Central memory CD8-positive, alpha-beta T cell (primary cell): ENCODE measurements at places on chromosomes 5 and 9.

DNA sequence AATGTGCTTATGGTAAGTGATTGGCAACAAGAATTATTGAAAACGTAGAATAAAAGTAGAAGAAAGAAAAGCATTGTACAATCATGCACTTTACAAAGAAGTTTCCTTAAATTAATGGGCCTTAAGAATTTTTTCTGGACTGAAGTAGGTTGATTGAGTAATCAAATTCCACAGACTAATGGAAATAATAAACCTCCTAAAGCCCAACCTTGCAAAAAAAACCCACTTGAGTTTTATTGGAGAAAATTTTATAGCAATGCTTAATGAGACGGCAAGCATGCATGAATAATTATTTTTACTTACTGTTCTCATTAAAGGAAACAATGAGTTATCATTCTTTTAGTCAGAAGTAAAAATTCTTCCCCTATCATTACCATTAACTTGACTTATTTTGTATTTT is 676.1 kb upstream of the C9orf72 start:
- no peaks in the 10 kb centered on the region for H3K27me3 ChIP-seq
- no peaks in the 10 kb centered on the region for H3K4me1 ChIP-seq
- no peak for DNase-seq
- H3K27ac ChIP-seq: no peak overlapping the region
- no peak overlapping the region for H3K4me3 ChIP-seq

DNA sequence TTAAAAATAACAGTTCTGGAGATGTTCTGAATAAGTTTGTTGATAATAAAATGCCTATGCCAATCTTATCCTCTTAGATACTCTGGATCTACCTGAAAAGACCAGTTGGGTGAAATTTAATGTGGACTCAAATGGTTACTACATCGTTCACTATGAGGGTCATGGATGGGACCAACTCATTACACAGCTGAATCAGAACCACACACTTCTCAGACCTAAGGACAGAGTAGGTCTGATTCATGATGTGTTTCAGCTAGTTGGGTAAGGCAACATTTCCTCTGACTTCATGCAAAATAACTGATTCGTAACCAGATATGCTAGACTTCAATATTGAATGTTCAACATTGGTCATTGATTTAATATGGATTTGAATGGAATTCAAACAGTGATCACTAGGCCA is 27.0 kb downstream of the ERAP2 start:
- no peak overlapping the region for H3K4me3 ChIP-seq
- peaks cover 69% of the 10 kb centered on the region for H3K36me3 ChIP-seq
- no peaks in the 10 kb centered on the region for H3K27me3 ChIP-seq
- H3K27ac ChIP-seq: no peak overlapping the region
- peaks cover 17% of the 10 kb centered on the region for H3K4me1 ChIP-seq

DNA sequence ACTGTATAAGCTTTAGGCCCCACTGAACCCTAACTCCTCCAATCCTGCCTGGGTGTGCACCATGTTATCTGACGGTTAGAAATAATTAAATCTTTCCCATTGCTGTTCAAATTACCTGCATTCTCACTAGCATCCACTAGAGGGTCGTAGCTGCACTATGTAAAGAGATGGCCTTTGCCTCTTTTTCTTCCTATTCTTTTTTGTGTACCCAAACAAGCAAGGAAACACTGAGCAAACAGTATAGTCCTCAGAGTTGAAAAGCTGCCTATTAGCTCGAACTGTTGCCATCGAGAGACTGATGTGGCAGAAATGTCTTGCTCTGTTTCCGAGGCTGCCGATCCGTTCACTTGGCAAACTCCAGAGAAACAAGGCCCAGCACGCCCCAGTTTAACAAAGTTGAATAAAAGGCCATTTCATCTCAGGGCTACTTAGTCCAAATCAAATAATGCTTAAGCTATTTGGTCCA is 163.8 kb upstream of the TRPM3 start:
- H3K4me3 ChIP-seq: no peak overlapping the region
- H3K4me1 ChIP-seq: no peaks in the 10 kb centered on the region
- H3K36me3 ChIP-seq: peaks cover 4% of the 10 kb centered on the region
- H3K27me3 ChIP-seq: peaks cover 23% of the 10 kb centered on the region
- no peak for DNase-seq

DNA sequence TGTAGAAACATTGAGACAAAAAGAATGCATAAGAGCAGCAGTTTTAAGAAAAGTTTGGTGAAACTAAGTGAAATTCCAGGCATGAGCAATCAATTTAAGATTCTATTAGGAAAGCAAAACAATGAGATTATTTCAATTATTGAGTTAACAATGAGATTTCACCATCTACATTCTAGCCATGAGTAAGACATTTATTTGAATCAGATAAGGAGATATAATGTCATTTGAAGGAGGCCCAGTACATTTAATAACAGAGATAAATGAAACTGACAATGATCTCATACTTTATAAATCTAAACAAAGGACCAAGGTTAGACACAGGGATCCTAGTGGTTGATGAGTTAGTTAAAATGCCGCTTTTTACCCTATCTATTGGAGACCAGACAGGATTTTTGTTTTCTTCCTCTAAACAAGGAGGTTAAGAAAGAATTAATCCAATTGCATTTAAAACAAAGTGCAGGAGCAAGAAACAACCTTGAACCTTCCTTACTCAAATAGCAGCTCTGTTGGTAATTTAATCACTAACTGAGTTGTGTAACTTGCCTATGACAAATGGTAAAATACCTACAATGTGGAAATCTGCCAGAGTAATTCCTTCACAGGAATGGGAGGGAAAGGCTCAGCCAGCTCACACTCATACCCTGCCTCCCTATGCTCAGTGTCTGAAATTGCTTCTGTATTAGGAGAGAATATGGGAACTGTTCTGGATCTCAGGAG is 103.5 kb upstream of the NR3C1 start:
- H3K4me1 ChIP-seq: no peaks in the 10 kb centered on the region
- H3K4me3 ChIP-seq: no peak overlapping the region
- no peak overlapping the region for H3K27ac ChIP-seq
- no peaks in the 10 kb centered on the region for H3K27me3 ChIP-seq

- DNase-seq: no peak
- peaks cover 68% of the 10 kb centered on the region for H3K36me3 ChIP-seq
- peak overlapping the region; percentile 98 for H3K27ac ChIP-seq
Measured at GRCh38 chr5:134127376-134127861, 12.9 kb downstream of the TCF7 start.

- peaks cover 13% of the 10 kb centered on the region for H3K4me1 ChIP-seq
- H3K36me3 ChIP-seq: no peaks in the 10 kb centered on the region
- no peak overlapping the region for H3K4me3 ChIP-seq
- DNase-seq: peak; percentile 9
- no peak overlapping the region for H3K27ac ChIP-seq
Measured at GRCh38 chr9:107213561-107214028, 69.5 kb upstream of the RAD23B start.

- no peak overlapping the region for H3K4me3 ChIP-seq
- no peaks in the 10 kb centered on the region for H3K4me1 ChIP-seq
- DNase-seq: no peak
- no peaks in the 10 kb centered on the region for H3K27me3 ChIP-seq
Measured at GRCh38 chr5:120545951-120546350, 81.9 kb downstream of the PRR16 start.

DNA sequence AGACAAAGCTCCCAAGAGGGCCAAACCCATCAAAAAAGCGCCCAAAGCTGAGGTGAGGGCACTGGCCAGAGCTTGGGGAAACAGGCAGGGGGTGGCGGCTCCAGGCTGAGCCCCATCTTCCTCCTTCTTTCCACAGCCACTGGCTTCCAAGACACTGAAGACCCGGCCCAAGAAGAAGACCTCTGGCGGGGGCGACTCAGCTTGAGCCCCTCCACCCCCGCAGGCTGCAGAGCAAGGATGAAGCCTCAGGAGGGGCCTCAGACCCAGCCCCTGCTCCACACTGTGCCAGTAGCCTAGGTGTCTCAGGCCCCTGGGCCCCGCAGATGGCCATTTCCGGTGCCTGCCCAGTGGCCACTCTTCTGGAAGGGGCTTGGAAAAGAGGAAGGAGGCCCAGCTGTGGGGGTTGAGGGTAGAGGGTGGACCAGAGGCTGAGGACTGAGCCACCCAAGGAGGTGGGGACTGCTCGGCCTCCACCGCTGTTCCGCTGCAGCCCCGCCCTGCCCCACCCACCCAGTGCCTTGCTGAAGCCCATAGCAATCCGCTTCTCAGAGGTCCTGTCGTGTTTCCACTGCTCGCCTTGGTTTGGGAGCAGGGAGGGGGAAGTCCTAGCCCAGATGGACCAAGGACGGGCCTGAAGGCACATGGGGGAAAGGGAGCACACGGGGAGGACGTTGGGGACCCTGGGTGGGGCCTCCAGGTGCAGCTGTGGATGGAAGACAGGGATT is 6.9 kb downstream of the REEP2 start:
- no peak overlapping the region for H3K4me3 ChIP-seq
- H3K36me3 ChIP-seq: no peaks in the 10 kb centered on the region

GRCh38 chr5:15070907-15071306 is 199.3 kb upstream of the ANKH start:
- H3K36me3 ChIP-seq: no peaks in the 10 kb centered on the region
- no peak for DNase-seq
- H3K4me1 ChIP-seq: no peaks in the 10 kb centered on the region

DNA sequence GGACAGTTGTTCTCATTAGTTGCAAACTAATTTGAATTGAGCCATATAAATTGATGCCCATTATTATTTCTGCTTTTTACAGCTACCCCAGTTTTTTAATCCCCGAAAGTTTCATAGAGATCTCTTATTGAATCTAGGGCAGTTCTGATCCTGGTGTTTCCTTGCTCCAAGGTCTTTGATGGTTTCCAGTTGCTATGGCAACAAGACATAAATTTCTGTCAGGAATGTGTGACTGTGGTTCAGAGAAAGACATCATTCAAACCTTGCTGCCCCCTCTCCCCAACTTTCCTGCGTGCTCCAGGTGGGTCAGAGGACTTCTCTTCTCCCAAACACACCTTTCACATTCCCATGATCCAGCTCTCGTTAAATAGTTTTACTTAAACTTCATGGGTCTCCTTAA is 63.4 kb downstream of the TAF11L14 start:
- peaks cover 2% of the 10 kb centered on the region for H3K36me3 ChIP-seq
- no peaks in the 10 kb centered on the region for H3K4me1 ChIP-seq
- H3K27ac ChIP-seq: no peak overlapping the region
- no peak for DNase-seq
- no peak overlapping the region for H3K4me3 ChIP-seq

DNA sequence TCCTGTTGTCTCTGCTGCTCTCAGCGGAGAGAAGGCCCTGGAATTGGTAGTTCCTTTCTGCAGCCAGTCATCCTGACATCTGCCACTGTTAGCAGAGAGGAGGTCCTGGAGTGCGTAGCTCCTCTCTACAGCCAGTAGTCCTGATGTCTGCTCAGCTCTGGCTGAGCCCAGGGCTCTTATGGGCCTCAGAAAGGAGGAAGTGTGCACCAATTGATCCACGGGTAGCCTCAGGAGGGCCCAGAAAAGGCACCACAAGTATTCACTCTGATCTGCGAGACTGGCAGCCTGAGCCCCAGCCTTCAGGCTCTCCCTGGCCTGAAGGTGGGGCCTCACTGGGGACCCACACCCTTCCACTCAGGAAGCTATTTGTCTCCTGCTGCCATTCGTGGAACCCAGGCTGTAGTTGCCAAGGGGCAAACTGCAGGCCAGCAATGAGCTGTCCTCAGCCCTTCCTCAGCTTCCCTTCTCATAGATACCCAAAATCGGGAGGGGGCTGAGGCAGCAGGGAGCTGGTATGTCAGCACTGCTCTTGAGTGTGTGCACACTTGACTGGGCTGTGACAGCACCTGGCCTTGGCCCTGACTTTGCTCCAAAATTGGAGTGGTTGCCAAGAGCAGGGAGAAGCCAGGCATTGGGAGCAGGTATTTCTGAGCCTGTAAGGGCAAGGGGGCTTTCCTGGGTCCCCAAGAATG is 1049.5 kb upstream of the ACO1 start:
- H3K36me3 ChIP-seq: no peaks in the 10 kb centered on the region
- H3K27ac ChIP-seq: no peak overlapping the region
- H3K4me3 ChIP-seq: no peak overlapping the region
- no peaks in the 10 kb centered on the region for H3K27me3 ChIP-seq
- H3K4me1 ChIP-seq: peaks cover 11% of the 10 kb centered on the region

GRCh38 chr9:104386013-104386412 is 118.0 kb upstream of the OR13F1 start:
- H3K4me1 ChIP-seq: no peaks in the 10 kb centered on the region
- no peak for DNase-seq
- H3K4me3 ChIP-seq: no peak overlapping the region
- H3K27ac ChIP-seq: no peak overlapping the region

GRCh38 chr5:157900644-157901043 is 41.7 kb upstream of the CLINT1 start:
- no peaks in the 10 kb centered on the region for H3K4me1 ChIP-seq
- H3K27me3 ChIP-seq: peaks cover 17% of the 10 kb centered on the region
- H3K27ac ChIP-seq: no peak overlapping the region

- no peaks in the 10 kb centered on the region for H3K27me3 ChIP-seq
- no peak overlapping the region for H3K4me3 ChIP-seq
- H3K4me1 ChIP-seq: no peaks in the 10 kb centered on the region
- DNase-seq: no peak
- no peaks in the 10 kb centered on the region for H3K36me3 ChIP-seq
- H3K27ac ChIP-seq: no peak overlapping the region
Measured at GRCh38 chr5:133285583-133286021, 233.8 kb downstream of the HSPA4 start.

- H3K27me3 ChIP-seq: peaks cover 10% of the 10 kb centered on the region
- no peaks in the 10 kb centered on the region for H3K36me3 ChIP-seq
- DNase-seq: no peak
Measured at GRCh38 chr5:127038550-127038949, 8.2 kb upstream of the MARCHF3 start.

DNA sequence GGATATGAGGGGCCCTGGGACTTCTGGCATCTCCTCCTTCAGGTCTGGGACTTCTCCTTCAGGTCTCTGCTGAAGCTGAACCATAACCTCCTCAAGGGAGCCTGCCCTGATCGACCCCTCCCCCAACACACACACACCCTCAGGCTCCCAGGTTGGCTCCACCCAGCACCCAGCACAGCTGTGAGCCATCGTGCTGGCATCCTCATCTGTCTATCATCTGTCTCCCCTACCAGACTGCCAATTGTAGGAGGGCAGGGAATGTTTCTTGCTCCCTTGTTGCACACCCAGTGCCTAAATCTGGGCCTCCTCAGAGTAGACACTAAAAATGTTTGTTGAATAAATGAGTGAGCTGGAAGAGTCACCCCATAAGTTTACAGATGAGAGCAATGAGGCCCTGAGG is 71.4 kb downstream of the LRSAM1 start:
- H3K27me3 ChIP-seq: no peaks in the 10 kb centered on the region
- H3K27ac ChIP-seq: no peak overlapping the region
- H3K4me1 ChIP-seq: no peaks in the 10 kb centered on the region
- H3K4me3 ChIP-seq: no peak overlapping the region

DNA sequence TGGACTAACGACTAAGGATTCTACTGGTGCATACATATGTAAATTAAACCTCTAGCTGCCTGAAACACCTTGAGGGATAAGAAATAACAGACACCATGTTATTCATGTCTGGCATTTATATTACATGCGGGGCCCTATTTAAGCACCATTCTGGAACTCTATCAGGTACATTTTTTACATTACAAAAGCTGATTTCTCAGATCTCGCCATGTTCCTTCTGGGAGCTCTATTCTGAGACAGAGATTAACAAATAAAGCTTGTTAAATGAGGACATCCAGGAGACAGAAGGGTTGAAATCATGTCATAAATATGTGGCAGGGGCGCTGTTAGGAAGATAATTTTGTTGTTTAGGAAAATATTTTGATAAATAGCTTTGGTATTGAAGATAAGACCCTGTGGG is 93.4 kb upstream of the SLIT3 start:
- no peak for DNase-seq
- no peak overlapping the region for H3K27ac ChIP-seq
- no peak overlapping the region for H3K4me3 ChIP-seq
- no peaks in the 10 kb centered on the region for H3K36me3 ChIP-seq
- peaks cover 34% of the 10 kb centered on the region for H3K27me3 ChIP-seq
- H3K4me1 ChIP-seq: no peaks in the 10 kb centered on the region
